NCI-H2171 (cell line): ENCODE measurements at places on chromosomes 1 and 21.

GRCh38 chr1:8002329-8002910 is 23.7 kb downstream of the ERRFI1 start:
- DNase-seq = no peak

GRCh38 chr21:35086357-35086756 is 37.3 kb upstream of the RUNX1 start:
- no peak for DNase-seq

- DNase-seq = no peak
These were observed 17.8 kb upstream of the LRRC47 start for GRCh38 chr1:3814065-3814464.

DNA sequence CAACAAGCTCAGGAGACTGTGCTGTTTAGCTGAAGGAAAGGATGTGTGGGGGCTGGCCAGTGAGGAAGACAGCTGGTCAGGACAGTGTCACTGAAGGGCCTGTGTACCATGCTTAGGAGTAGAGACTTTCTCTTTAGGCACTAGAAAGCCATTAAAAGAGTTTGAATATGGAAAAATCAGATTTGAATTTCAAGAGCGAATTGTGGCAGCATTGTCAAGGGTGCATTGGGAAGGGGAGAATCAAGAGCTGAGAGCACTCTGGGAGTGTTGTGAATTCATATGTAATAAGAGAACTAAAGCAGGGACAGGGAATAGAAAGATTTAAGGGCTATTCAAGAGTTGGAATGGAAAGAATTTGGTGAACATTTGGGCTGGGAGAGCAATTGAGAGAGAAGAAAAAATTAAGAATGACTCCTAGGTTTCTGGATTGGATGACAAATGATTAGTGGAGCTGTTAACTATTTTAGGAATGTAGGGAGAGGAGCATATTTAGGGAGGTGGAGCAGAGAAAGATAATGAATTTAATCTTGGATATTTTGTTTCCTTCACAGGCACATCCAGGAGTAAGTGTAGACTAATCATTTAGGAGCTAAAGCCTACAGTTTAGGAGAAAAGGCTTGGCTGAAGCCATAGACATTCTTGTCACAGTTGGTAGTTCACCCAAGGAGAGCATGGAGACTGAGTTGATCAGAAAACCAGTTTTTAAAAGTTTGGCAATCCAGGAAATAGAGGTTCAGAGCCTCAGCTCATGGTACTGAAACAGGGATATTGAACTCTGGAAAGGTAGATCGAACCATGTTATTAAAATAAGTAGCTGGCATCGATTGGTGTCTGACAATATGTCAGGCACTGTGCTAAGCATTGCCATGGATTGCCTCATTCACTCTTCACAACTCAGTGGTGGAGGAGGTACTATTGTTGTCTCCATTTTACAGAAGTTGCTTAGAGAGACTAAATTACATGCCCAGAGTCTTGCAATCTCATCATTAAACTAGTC is 23.1 kb upstream of the TOR3A start:
- no peak for DNase-seq

- no peak for DNase-seq
These were observed 29.3 kb upstream of the SRSF10 start for GRCh38 chr1:24009406-24009805.

DNA sequence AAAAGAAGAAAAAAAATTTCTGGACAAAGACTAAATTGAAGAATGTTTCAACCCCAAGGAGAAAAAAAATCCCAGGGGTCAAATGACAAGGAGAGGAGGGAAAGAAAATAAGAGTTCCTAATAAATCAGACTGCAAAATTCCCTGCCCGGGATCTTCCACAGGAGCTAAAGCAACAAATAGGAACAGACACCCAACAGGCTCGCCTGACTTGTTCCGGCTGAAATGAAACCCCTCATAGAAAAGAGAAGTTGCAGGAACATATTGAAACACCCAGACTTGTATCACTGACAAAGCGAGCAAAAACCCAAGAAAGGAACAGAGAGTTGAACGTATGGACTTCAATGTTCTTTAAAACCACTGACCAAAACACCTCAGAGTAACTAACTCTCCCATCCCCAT is 123.0 kb downstream of the TIAM1 start:
- no peak for DNase-seq

GRCh38 chr1:108715932-108716331 is 3.2 kb downstream of the FNDC7 start:
- DNase-seq = no peak

DNA sequence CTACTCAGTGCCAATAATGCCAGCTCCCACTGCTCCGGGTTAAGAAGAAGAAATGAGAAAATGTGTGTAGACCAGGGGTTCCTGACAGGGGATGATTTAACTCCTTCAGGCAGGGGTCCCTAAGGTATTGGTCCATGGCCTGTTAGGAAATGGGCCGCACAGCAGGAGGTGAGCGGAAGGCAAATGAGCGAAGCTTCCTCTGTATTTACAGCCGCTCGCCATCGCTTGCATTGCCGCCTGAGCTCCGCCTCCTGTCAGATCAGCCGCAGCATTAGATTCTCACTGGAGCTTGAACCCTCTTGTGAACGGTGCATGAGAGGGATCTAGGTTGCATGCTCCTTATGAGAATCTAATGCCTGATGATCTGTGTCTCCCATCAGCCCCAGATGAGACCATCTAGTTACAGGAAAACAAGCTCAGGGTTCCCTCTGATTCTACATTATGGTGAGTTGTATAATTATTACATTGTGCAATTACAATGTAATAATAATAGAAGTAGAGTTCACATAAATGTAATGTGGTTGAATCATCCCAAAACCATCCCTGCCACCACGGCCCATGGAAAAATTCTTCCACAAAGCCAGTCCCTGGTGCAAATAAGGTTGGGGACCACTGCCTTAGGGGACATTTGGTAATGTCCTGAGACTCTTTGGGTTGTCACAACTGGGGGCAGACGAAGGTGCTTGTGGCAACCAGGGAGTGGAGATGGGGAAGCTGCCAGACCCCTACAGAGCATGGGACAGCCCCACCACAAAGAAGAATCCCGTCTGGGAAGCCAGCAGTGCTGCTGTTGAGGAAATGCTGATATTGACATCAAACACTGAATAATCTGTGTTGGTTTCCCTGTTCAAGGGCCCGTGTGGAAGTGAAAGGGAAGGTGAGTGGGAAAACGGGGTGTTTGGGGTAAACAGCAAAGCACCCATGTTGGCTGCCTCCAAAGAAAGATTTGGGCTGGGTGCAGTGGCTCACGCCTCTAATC is 60.8 kb downstream of the DHRS3 start:
- DNase-seq = no peak

DNA sequence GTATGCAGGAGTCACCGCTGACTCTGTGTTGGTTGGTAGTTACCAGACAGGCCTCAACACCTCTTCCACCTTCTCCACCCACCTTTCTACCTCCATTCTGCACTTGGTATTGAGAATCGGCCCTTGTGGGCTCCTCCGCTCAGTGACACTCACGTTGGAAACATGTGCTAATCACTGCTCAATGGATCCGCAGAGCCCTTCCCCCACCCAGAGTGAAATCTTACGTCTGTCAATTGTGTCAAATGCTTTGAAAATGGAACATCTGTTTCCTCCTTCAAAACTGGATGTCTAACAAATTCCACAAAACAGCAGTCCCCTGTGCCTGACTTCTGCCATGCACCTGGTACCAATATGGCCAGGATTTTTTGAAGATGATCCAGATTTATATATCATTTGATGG is 65.5 kb upstream of the NRIP1 start:
- no peak for DNase-seq

DNA sequence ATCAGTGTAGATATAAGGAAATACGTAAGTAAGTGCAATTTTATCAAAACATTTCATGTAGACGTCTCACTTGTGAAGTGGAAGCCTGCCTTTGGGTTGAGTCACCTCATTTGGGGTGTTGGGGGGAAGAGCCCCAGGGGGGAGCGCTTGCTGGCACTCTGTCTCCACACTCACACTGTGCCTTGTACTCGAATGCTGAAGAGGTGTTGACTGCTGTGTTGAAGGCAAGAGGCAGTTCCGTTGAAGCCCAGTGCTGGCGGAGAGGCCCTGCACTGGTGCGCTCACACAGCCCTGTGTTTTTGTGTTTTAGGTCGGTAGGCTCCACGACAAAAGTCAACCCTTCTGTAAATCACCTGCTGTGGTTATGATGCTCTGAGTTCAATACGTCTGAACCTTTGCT is 131.9 kb upstream of the COL6A1 start:
- no peak for DNase-seq

DNA sequence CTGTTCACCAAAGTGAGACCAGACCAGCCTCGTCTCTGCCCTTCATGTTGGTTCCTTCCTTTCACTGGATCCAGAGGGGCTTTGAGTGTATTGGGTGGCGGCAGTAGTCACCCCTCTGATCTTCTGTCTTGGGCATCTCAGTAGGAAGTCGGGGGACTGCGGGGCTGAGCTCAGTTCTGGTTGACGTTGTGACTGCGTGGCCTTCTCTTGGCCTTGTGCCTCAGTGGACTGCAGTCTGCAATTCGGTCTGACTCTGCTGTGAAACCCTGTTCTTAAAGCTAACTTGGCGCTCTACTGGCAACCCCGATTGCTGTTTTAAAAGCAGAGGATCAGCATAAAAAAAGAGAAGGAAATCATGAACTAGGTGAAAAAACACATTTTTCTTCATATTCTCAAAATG is 56.7 kb downstream of the SLC37A1 start:
- DNase-seq = no peak

- no peak for DNase-seq
These were observed 8.2 kb downstream of the MATN1 start for GRCh38 chr1:30715216-30715615.

- DNase-seq = no peak
These were observed 120.6 kb downstream of the KCNJ15 start for GRCh38 chr21:38377165-38378088.

DNA sequence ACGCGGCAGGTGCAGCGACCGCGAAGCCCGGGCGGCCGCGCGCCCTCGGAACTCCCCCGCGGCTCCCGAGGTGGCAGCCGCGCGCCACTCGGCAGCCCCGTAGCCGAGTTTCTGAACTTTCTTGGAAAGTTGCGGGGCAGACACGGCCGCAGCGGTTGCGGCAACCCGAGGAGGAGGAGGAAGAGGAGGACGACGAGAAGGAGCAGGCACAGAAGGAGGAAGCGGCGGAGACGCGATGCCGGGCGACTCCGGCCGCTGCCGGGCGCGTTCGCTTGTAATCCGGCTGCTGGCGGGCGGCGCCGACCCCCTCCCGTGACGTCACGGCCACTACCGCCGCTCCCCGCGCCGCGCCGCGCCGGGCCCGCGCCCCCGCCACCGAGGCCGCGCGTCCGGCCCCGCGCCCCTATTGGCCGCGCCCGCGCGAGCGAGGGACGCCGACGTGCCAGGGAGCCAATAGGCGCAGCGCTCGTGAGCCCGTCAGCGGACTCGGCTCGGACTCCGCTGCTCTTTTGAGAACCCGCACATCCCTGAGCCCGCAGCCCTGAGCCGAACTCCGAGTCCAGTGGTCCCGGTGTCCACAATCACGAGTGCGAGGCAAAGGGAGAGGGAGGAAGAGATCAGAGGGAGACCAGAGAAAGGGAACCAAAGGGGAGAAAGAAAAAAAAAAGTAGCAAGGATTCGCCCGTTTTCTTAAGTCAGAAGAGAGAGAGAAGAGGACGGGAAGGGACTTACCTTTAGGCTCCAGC is 736 bp upstream of the BARHL2 start:
- peak; percentile 21 for DNase-seq

DNA sequence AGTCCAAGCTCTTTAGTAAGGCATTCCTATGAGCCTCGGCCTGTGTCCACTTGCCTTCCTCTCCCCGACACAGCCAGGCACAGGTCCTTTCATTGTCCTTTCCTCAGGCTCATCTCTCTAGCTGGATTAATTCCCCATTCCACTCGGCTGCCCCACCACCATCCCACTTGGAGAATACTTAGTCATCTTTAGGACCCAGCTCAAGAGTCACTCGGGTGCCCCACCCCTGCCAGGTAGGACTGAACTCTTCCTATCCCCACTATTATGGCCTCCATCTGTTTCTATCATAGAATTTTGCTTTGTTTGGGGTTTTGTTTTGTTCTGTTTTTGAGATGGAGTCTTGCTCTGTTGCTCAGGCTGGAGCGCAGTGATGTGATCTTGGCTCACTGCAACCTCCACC is 45.9 kb upstream of the ATP2B4 start:
- no peak for DNase-seq

GRCh38 chr1:1928231-1929101 is 9.4 kb upstream of the TMEM52 start:
- no peak for DNase-seq

DNA sequence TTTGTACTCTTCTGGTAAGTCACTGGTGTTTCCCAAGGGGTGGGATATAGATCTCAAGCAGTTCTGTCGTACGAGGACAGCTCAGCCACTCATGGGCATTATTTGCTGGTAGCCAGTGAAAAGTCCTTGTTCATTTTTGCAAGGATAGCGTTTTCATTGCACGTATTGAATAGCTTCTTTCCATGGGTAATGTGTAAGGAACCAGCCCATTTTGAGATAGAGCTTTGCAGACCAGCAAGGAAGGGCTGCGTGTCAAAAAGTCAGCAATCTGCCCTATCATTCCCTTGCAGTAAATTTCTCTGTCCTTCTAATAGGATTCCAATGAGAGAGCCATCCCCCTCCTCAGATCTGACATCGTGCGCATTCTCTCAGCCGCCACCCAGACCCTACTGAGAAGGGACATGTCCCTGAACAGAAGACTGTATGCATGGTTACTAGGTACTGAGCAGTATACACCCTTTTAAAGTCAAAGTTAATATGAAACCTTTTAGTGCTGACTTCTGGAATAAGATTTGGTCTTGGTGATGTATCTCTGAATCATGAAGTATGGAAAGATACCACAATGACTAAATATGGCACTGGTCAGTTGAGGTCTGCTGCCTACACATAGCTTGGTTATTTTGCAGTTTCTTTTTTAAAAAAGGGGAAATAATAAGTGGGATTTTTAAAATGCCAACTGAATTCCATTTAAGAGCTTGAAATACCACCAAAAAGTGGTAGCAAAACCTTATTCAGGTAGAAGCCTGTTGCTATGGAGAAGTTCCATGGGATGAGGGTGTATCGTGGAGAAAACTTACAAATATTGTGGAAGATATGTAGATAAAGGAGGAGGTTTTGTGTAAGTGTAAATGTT is 55.3 kb downstream of the DOP1B start:
- no peak for DNase-seq

DNA sequence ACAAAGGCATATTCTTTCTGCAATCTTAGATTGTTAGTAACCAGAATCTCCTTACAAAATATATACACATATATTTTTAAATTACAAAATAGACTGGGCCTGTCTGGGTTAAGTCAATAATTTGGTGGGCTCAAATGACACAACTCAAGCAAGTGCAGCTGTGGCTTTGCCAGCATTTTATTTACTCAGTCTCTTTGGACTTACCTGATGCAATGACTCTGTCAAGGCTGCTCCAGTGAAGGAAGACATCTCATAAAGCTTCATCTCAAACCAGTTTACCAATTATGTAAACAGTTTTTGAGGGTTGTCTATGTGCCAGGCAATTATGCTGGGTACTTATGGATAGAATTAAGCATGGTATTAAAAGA is 22.8 kb upstream of the ABCA4 start:
- DNase-seq = no peak

GRCh38 chr1:186722711-186723309 is 42.6 kb upstream of the PTGS2 start:
- peak; percentile 37 for DNase-seq
